ENCODE measurements at places on chromosomes 1 and 21. TPM values are rescaled to one million over a fixed set of nuclear protein-coding genes. Genes with fewer than 3 reads are reported as not detected.

The AIRE gene
- total RNA-seq: not detected

The DIO1 gene
- total RNA-seq: not detected

The ATP1A2 gene
- not detected for total RNA-seq

The CFHR3 gene
- not detected for total RNA-seq

The DMBX1 gene
- 0.47 TPM for total RNA-seq

The IL22RA1 gene
- total RNA-seq: not detected

The PTPN14 gene
- total RNA-seq: 0.05 TPM

The KRTAP19-1 gene
- not detected for total RNA-seq

The SMCP gene
- not detected for total RNA-seq

The PPM1J gene
- total RNA-seq: not detected

The CRB1 gene
- total RNA-seq: not detected

The TNNI3K gene
- total RNA-seq: not detected

The S100B gene
- total RNA-seq: not detected

The CYP4A22 gene
- total RNA-seq: not detected

The ABCA4 gene
- not detected for total RNA-seq

The ADGRB2 gene
- 1.2 TPM for total RNA-seq

The ICOSLG gene
- total RNA-seq: 0.56 TPM

The PLA2G2D gene
- not detected for total RNA-seq

The TAL1 gene
- not detected for total RNA-seq

The KCNA10 gene
- total RNA-seq: not detected

The DNAJC6 gene
- 10.0 TPM for total RNA-seq

The CYP2J2 gene
- total RNA-seq: not detected

The RNF207 gene
- 4.2 TPM for total RNA-seq

The GBP7 gene
- not detected for total RNA-seq

The SUCO gene
- 59.7 TPM for total RNA-seq

The TRAPPC3 gene
- total RNA-seq: 58.4 TPM

The UQCRH gene
- total RNA-seq: 236 TPM

The TRIM62 gene
- 15.0 TPM for total RNA-seq

The MGST3 gene
- total RNA-seq: 29.5 TPM

The TSACC gene
- total RNA-seq: not detected

The RNF186 gene
- total RNA-seq: not detected

The KIF17 gene
- not detected for total RNA-seq

The LCE2C gene
- not detected for total RNA-seq

The ZBTB8B gene
- total RNA-seq: not detected

The ZSWIM5 gene
- total RNA-seq: 1.0 TPM

The HCRTR1 gene
- total RNA-seq: not detected

The MMP23B gene
- 6.1 TPM for total RNA-seq

The TMEM82 gene
- total RNA-seq: not detected

The CCDC18 gene
- 16.6 TPM for total RNA-seq

The CLDN14 gene
- total RNA-seq: not detected

The OR2L13 gene
- total RNA-seq: not detected

The GPR37L1 gene
- not detected for total RNA-seq

The IFI44L gene
- total RNA-seq: 1.4 TPM

The FCGR3A gene
- 150 TPM for total RNA-seq

The OR2AK2 gene
- not detected for total RNA-seq

The SPRR2F gene
- not detected for total RNA-seq

The MATN1 gene
- total RNA-seq: 0.31 TPM

The CLCA2 gene
- not detected for total RNA-seq

The TADA1 gene
- total RNA-seq: 10.2 TPM

The SPATA17 gene
- total RNA-seq: not detected

The CASQ2 gene
- not detected for total RNA-seq

The CNIH4 gene
- 53.5 TPM for total RNA-seq

The YY1AP1 gene
- total RNA-seq: 73.3 TPM
